ENCODE measurements at places on chromosomes 12 and 14. TPM values are rescaled to one million over a fixed set of nuclear protein-coding genes. Genes with fewer than 3 reads are reported as not detected.
A peak's percentile ranks its signal among the peaks of the same experiment; 100 is the strongest.

The AREL1 gene
- 45.9 TPM for total RNA-seq

DNA sequence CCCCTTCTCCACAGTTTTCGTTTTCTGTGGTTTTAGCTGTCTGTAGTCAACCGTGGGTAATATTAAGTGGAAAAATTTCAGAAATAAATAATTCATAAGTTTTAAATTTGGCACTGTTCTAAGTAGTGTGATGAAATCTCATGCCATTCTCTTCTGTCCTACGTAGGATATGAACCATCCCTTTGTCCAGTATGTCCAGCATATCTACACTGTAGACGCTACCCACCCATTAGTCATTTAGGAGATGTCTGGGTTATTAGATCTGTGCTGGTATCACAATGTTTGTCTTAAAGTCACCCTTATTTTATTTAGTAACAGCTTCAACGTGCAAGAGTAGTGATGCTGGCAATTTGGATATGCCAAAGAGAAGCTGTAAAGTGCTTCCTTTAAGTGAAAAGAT lies 44.7 kb downstream of the ATF7IP start:
- no peaks in the 10 kb centered on the region for H3K36me3 ChIP-seq
- H3K27me3 ChIP-seq: no peaks in the 10 kb centered on the region
- no peak overlapping the region for H3K4me3 ChIP-seq

The ADAM21 gene
- 0.98 TPM for total RNA-seq

DNA sequence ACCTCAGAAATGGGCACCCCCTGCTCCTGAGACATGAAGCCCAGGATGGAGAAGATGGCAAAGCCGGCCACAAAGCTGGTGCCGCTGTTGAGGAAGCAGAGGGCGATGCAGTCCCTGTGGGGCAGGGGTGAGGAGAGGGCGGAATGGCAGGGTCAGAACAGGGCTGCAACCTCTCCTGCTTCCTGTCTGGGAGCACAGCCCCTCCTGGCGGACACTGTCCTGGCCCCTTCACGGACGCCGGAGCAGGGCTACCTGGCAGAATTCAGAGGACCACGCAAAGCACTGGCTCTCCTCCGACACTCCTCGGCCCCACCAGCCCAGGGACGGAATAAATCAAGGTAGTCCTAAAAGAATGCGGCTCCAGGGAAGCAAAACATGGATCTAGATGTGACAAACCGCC lies 12.4 kb upstream of the SLC6A12 start:
- H3K4me3 ChIP-seq: no peak overlapping the region
- H3K4me1 ChIP-seq: no peaks in the 10 kb centered on the region
- no peak overlapping the region for H3K27ac ChIP-seq
- no peak for DNase-seq

- peaks cover 11% of the 10 kb centered on the region for H3K4me1 ChIP-seq
- DNase-seq: no peak
- H3K36me3 ChIP-seq: no peaks in the 10 kb centered on the region
- no peak overlapping the region for H3K4me3 ChIP-seq
- H3K27ac ChIP-seq: peak overlapping the region; percentile 10
- no peaks in the 10 kb centered on the region for H3K27me3 ChIP-seq
Measured at GRCh38 chr14:68127166-68127565, 307.6 kb downstream of the RAD51B start.

GRCh38 chr14:90512329-90512991 lies 115.6 kb downstream of the CALM1 start:
- no peaks in the 10 kb centered on the region for H3K36me3 ChIP-seq
- H3K27me3 ChIP-seq: no peaks in the 10 kb centered on the region
- DNase-seq: no peak
- no peak overlapping the region for H3K27ac ChIP-seq

GRCh38 chr12:19957308-19958125 lies 410.8 kb upstream of the PDE3A start:
- no peaks in the 10 kb centered on the region for H3K27me3 ChIP-seq
- H3K27ac ChIP-seq: no peak overlapping the region
- no peak overlapping the region for H3K4me3 ChIP-seq
- no peaks in the 10 kb centered on the region for H3K4me1 ChIP-seq
- H3K36me3 ChIP-seq: no peaks in the 10 kb centered on the region

- DNase-seq: no peak
- no peaks in the 10 kb centered on the region for H3K27me3 ChIP-seq
- H3K27ac ChIP-seq: no peak overlapping the region
- H3K4me3 ChIP-seq: no peak overlapping the region
- H3K36me3 ChIP-seq: no peaks in the 10 kb centered on the region
Measured at GRCh38 chr12:50517421-50518048, 12.8 kb downstream of the DIP2B start.

The JDP2 gene
- total RNA-seq: 25.4 TPM

- H3K27ac ChIP-seq: no peak overlapping the region
- DNase-seq: no peak
- no peak overlapping the region for H3K4me3 ChIP-seq
- H3K36me3 ChIP-seq: no peaks in the 10 kb centered on the region
- H3K4me1 ChIP-seq: peaks cover 3% of the 10 kb centered on the region
Measured at GRCh38 chr12:65275627-65276026, 2.9 kb upstream of the MSRB3 start.

- peaks cover 14% of the 10 kb centered on the region for H3K4me1 ChIP-seq
- no peaks in the 10 kb centered on the region for H3K27me3 ChIP-seq
- H3K36me3 ChIP-seq: no peaks in the 10 kb centered on the region
- DNase-seq: peak; percentile 24
- peak overlapping the region; percentile 49 for H3K27ac ChIP-seq
Measured at GRCh38 chr12:94458877-94459727, 565 bp downstream of the CEP83 start.

DNA sequence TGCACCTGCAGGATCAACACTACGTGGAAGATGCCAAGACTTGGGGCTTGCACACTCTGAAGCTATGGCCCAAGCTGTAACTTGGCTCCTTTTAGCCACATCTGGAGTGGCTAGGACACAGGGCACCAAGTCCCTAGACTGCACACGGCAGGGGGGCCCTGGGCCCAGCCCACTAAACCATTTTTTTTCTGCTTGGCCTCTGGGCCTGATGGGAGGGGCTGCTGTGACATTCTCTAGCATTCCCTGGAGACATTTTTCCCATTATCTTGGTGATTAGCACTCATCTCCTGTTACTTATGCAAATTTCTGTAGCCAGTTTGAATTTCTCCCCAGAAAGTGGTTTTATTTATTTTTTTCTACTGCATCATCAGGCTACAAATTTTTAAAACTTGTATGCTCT lies 1080.7 kb downstream of the LRFN5 start:
- DNase-seq: no peak
- H3K4me3 ChIP-seq: no peak overlapping the region
- no peak overlapping the region for H3K27ac ChIP-seq
- no peaks in the 10 kb centered on the region for H3K27me3 ChIP-seq
